HCT116 (cell line): ENCODE measurements at places on chromosomes 13 and 19. TPM values are rescaled to one million over a fixed set of nuclear protein-coding genes. Genes with fewer than 3 reads are reported as not detected.

GRCh38 chr13:24008679-24009078 lies 111.4 kb upstream of the C1QTNF9B start:
- H3K27me3 ChIP-seq: no peaks in the 10 kb centered on the region
- no peak for DNase-seq
- no peak overlapping the region for H3K27ac ChIP-seq
- no peaks in the 10 kb centered on the region for H3K36me3 ChIP-seq

Gene ZNF223
- 0.27 TPM for total RNA-seq

- H3K27ac ChIP-seq: no peak overlapping the region
- DNase-seq: no peak
- no peaks in the 10 kb centered on the region for H3K4me1 ChIP-seq
- H3K36me3 ChIP-seq: no peaks in the 10 kb centered on the region
- H3K27me3 ChIP-seq: no peaks in the 10 kb centered on the region
Measured at GRCh38 chr13:84934911-84935310, 864.3 kb downstream of the SLITRK6 start.

Gene MEF2B
- 7.9 TPM for total RNA-seq

- DNase-seq: no peak
- H3K27ac ChIP-seq: no peak overlapping the region; the same call in 1 of the 2 replicates
- no peaks in the 10 kb centered on the region for H3K27me3 ChIP-seq
- H3K36me3 ChIP-seq: peaks cover 32% of the 10 kb centered on the region
Measured at GRCh38 chr19:48470856-48471255, 1.7 kb downstream of the CYTH2 start.

GRCh38 chr19:41707502-41707812 lies 969 bp upstream of the CEACAM5 start:
- H3K27ac ChIP-seq: no peak overlapping the region
- H3K27me3 ChIP-seq: peaks cover 48% of the 10 kb centered on the region
- H3K4me1 ChIP-seq: no peaks in the 10 kb centered on the region
- no peak for DNase-seq

- H3K4me3 ChIP-seq: no peak overlapping the region
- DNase-seq: no peak
- peak overlapping the region; percentile 89 for H3K27ac ChIP-seq
- H3K27me3 ChIP-seq: no peaks in the 10 kb centered on the region
- peaks cover 74% of the 10 kb centered on the region for H3K4me1 ChIP-seq
- no peaks in the 10 kb centered on the region for H3K36me3 ChIP-seq
Measured at GRCh38 chr19:12784871-12785430, 6.3 kb upstream of the JUNB start.

GRCh38 chr13:30615866-30616541 lies 1.7 kb upstream of the USPL1 start:
- H3K27me3 ChIP-seq: no peaks in the 10 kb centered on the region
- no peaks in the 10 kb centered on the region for H3K36me3 ChIP-seq
- H3K4me1 ChIP-seq: peaks cover 36% of the 10 kb centered on the region
- peak overlapping the region; percentile 78 for H3K4me3 ChIP-seq
- H3K27ac ChIP-seq: peak overlapping the region; percentile 97; the same call in 1 of the 2 replicates

Gene ADM5
- 12.1 TPM for total RNA-seq

Gene NDUFA11
- 311 TPM for total RNA-seq

Gene SWSAP1
- 2.5 TPM for total RNA-seq

GRCh38 chr13:109699628-109700071 lies 86.7 kb downstream of the IRS2 start:
- H3K27me3 ChIP-seq: no peaks in the 10 kb centered on the region
- no peaks in the 10 kb centered on the region for H3K36me3 ChIP-seq
- DNase-seq: no peak
- H3K4me3 ChIP-seq: no peak overlapping the region

- no peak overlapping the region for H3K4me3 ChIP-seq
- no peak overlapping the region for H3K27ac ChIP-seq
- H3K36me3 ChIP-seq: no peaks in the 10 kb centered on the region
- peaks cover 1% of the 10 kb centered on the region for H3K4me1 ChIP-seq
Measured at GRCh38 chr13:19952850-19953249, 5.7 kb upstream of the ZMYM2 start.

DNA sequence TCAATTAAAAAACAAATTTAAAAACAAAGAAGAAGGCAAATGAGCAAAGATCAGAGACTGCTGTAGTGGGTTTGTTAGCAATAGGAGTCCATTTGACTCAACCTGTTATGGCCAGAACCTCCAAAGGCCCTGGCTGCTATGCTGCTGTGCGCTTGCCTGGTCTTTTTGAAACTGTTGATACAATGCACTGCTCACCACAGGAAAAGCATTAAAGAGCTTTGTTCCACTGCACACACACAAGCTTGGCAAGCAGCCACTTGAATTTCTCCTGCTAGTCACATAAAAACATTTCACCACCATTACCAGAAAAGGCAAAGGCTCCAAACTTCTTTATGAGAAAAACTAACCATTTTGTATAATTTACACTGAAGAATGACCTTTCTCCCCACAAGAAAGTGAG lies 132.2 kb downstream of the FREM2 start:
- no peaks in the 10 kb centered on the region for H3K27me3 ChIP-seq
- H3K4me1 ChIP-seq: no peaks in the 10 kb centered on the region
- H3K36me3 ChIP-seq: no peaks in the 10 kb centered on the region
- DNase-seq: no peak

- DNase-seq: no peak
- no peaks in the 10 kb centered on the region for H3K27me3 ChIP-seq
- H3K4me3 ChIP-seq: no peak overlapping the region
Measured at GRCh38 chr19:40081411-40081810, 9.3 kb downstream of the ZNF780A start.

DNA sequence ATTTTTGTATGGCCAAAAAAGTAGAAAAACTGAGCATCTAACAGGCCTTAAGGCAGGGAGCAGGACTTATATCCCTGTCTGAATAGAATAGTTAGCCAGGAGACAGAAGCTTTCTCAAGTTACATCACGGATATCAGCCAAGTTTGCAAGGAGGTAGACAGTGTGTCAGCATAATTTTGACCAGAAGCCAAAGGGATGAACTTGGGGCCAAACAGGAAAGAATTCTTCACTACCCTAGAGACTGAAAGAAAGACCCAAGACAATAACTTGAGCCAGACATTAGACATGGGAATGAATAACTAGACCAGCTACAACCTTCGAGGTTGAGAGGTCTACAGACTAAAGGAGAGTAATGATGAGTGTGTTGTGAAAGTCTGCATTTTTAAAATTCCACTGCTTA lies 48.1 kb upstream of the PCDH9 start:
- H3K27me3 ChIP-seq: no peaks in the 10 kb centered on the region
- no peaks in the 10 kb centered on the region for H3K36me3 ChIP-seq
- no peaks in the 10 kb centered on the region for H3K4me1 ChIP-seq
- H3K4me3 ChIP-seq: no peak overlapping the region

GRCh38 chr13:42011601-42012350 lies 36.7 kb upstream of the DGKH start:
- H3K27ac ChIP-seq: no peak overlapping the region
- DNase-seq: no peak
- no peak overlapping the region for H3K4me3 ChIP-seq
- H3K36me3 ChIP-seq: no peaks in the 10 kb centered on the region
- H3K27me3 ChIP-seq: no peaks in the 10 kb centered on the region

Gene TSHZ3
- 0.05 TPM for total RNA-seq

Gene TJP3
- total RNA-seq: 69.6 TPM

- no peaks in the 10 kb centered on the region for H3K36me3 ChIP-seq
- no peak overlapping the region for H3K27ac ChIP-seq
- H3K4me1 ChIP-seq: no peaks in the 10 kb centered on the region
- no peak overlapping the region for H3K4me3 ChIP-seq
Measured at GRCh38 chr13:110826861-110827672, 87.8 kb downstream of the ANKRD10 start.

GRCh38 chr19:44498988-44499387 lies 1.3 kb downstream of the ZNF180 start:
- no peak for DNase-seq
- H3K36me3 ChIP-seq: peaks cover 49% of the 10 kb centered on the region
- H3K4me3 ChIP-seq: peak overlapping the region; percentile 89
- no peaks in the 10 kb centered on the region for H3K27me3 ChIP-seq
- no peak overlapping the region for H3K27ac ChIP-seq
